ENCODE measurements at places on chromosomes 3 and 15.

DNA sequence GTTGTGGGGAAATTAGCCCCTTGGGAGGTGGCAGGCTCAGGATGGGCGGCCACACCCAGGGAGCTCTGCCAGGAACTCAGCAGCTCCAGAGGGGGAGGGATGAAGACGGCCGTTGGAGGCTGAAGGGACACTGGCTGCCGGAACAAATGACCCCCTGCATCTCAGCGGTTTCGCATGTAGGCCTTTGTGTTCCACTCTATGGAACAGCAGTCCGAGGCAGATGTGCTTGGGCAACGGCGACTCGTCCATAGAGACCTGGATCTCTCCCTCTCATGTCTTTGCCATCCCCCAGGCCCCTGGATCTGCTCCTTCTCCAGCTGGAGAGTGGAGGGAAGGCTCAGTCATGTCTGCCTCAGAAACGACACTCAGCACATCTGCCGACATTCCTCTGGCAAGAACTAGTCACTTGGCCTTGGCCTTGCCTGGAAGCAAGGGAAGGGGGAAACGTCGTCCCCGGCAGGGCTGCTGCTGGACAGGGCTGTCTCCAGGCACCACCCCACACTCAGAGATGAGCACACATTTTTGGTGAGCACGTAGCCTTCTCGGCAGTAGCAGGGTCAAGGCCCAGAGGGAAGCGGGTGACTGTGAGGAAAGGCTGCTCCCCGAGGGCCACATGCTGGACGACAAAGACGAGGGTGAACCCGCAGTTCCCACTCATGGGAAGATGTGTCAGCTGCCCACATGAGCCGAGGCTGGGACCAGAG is 83.8 kb downstream of the ASB7 start:
- no peak for DNase-seq

DNA sequence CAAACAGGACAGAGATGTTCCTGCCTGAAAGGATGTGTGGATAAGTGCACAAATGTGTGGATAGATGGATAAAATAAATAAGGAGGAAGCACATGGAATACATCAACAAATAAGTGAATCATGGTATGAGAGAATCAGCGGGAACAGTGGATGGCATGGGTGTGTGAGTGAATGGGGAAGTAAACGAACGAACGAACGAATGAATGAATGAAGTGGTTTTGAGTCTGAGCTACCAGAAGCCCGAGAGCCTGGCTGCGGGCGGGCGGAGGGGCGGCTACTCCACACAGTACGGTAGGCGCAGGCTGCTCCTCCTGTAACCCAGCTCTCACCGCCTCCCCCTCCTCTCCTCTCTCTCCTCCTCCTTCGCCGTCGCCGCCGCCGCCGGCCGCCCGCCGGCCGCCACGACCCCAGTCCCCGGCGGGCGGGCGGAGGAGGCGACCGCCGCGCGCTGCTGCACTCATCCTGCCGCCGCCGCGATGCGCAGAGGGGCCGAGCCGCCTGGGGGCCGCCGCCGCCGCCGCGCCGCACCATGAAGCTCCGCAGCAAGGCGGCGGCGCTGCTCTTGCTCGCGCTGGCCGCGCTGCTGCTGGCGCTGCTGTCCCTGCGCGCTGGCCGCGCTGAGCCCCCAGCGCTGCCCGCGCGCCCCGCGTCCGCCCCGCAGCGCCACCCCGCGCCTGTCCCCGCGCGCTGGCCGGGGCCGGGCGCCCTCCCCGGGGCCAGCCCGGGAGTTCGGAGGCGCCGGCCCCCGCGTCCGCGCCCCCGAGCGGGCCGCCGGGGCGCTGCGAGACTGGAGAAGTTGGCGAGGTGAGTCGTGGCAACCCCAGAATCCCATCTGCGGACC is at the start of gene GXYLT2:
Gene GXYLT2 (plus strand): TSS at position 342 of the 841 bp plus-strand sequence. CDS start 188 bp downstream, at position 530.
- peak; percentile 23 for DNase-seq

DNA sequence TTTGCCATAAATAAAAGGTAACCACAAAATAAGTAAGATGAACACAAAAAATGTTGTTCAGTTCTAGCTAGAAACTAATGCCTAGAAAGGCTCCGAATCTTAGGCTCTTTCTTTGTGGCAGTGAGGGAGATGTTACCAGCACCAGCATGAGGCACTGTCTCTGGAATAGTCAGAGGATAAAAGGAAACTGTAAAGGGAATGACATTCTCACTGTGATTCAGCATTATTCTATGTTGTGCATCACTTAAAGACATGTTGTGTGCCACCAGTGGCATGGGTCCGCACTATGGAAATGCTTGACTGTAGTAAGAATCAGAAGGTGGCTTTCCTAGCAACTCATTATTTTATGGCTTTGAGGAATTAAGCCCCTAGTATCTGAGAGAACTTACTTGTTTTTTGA is 70.8 kb downstream of the SEC22A start:
- DNase-seq = no peak

DNA sequence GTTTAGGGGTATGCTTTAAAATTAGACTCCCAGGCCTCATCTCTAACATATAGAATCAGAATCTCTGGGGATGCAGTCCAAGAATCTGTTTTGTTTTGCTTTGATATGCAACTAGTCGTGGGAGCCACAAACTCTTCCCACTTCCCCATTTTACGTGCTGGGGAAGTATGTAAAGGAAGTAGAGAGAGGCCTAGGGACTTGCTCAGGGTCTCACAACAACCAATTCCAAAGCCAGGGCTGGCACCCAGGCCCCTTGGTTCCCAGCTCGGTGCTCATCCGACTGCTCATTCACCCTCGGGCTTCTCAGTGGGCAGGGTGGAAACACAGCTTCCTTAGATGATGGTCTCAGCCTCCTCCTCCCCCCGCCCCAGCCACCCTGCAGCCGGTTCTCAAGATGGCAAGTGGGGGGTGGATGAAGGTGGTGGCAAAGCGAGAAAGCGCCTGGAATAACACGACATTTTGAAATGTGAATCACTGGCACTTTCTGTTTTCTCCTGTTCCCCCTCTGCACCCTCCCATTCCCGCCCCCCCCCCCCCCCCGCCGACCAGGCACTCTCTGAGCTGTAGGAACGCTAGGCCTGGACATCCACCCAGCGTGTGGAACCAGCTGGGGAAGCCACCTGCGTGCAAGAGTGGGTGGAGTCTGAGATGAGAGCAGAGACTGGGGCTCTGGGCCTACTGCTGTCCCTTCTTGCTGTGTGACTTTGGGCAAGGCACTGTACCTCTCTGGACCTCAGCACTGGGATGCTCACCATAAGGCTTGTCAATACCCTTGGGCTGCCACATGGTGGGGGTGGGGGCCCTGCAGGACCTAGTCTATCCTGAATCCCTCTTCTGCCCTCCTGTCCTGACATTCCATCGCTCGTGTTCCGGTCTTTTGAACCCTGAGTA is 214.5 kb downstream of the RPLP1 start:
- peak; percentile 83 for DNase-seq

GRCh38 chr3:178260887-178261565 is 275.2 kb upstream of the KCNMB2 start:
- no peak for DNase-seq

GRCh38 chr15:46567968-46568367 is 933.1 kb downstream of the SQOR start:
- no peak for DNase-seq

DNA sequence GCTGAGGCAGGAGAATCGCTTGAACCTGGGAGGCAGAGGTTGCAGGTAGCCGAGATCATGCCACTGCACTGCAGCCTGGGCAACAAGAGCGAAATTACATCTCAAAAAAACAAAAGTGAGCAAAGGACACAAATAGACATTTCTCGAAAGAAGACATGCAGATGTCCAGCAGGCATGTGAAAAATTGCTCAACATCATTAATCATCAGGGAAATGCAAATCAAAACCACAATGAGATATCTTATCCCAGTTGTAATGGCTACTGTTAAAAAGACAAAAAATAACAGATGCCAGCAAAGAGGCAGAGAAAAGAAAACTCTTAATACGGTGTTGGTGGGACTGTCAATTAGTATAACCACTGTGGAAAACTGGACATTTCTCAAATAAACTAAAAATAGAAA is 20.9 kb downstream of the ASB7 start:
- DNase-seq = no peak

GRCh38 chr3:47223755-47224154 is 58.8 kb downstream of the KIF9 start:
- no peak for DNase-seq

DNA sequence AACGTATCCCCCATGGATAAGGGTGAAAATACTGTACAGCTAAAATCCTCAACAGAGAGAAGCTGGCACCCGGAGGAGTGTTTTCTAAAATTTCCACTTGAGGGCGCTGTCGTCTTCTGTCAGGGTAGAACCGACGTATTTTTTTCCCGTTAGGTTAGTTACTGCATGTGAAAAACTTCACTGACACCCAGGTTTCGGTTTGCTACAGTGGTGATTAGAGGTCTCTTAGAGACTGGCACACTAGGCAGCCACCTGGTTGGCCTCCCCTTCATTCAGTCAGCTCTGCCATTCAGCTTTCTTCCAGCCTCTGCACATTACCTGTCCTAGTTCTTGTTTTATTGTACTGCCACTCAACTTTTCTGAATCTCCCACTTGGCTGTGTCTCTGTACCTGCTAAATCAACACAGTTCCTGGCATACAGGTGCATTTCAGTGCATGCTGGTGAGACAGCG is 18.4 kb downstream of the CCK start:
- peak; percentile 34 for DNase-seq

DNA sequence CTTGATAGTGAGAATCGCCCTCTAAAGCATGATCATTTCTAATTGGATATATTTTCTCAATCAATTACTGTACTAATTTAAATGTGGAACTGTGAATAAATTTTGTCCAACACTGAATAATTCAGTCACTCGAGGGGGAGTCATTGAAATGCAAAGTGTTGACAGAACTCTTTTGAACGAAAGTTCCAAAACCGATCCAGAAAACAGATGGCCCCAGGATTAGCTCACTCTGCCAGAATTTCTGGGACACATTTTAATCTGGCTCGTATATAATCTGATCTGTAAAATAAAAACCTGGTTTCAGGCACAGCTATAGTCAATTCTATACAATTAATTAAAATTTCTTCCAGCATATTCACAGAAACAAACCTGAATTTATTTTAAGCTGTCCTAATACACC is 580.4 kb downstream of the ROBO1 start:
- no peak for DNase-seq

DNA sequence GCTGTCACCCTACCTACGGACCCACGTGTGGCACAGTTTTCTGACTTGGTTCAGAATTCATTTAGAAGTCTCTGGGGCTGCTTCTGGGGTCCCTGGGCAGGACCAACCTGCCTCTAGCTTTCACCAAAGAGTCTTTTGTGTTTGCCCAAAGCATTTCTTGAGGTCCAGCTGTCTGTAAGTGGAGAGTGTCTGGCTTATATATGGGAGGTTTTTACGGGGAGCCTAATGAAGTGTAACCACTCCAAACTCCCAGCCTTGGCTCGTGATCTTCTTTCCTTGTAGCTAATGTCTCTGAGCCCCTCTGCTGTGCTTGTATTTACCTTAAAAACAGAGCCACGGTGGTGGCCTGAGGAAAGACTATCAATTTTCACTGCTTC is 109.0 kb upstream of the CTDSPL start:
- no peak for DNase-seq

DNA sequence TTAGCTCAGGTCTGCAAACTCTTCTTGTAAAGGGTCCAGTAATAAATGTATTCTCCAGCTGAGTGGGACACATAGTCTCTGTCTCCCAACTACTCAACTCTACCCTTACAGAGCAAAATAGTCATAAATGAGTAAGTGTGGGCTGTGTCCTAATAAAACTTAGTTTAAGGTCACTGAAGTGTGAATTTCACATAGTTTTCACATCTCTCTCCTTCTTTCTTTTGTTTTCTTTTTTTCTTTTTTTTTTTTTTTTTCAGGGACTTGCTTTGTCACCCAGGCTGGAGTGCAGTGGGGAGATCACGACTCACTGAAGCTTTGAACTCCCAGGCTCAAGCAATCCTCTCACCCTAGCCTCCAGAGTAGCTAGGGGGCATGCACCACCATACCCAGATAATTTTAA is 1.9 kb upstream of the ACTL6A start:
- no peak for DNase-seq

GRCh38 chr3:131928593-131928992 is 106.2 kb downstream of the CPNE4 start:
- no peak for DNase-seq

DNA sequence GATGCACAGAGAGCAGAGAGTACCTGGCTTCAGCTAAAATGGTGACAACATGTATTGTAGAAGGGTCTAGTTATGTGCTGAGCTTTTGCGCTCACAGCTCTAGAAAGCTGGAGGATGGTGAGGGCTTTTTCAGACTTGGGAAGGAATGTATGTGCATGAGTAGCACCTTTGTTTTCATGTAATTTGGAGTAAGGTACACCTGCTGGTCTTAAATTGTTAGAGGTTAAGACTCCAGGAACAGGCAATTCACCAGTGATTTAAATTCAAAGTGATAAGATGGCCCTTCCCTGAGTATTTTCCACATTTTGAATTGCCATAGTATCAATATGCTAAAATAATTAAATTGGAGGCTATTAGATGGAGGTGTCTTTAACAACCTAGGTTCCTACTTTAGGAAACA is 436.4 kb upstream of the GOLIM4 start:
- no peak for DNase-seq

- DNase-seq = no peak
These were observed 62.7 kb upstream of the TNFSF10 start for GRCh38 chr3:172585954-172586353.

DNA sequence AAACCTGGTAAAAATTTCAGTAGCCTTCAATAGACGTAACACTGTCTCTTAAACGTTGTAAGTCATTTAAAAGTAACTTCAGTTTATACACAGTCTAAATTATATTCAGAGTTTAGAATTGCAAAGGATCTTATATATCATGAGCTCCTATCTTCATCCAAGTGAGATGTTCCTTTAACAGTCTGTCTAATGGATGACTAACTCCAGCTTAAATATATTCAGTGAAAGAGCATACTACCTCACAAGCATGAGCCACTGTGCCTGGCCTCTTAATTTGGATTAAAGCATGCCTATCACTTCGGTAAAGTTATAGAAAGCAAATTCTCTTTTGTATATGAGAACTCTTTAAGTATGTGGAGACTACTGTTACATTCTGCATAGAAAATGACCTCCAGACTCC is 7.0 kb downstream of the FYTTD1 start:
- no peak for DNase-seq

- no peak for DNase-seq
These were observed 44.4 kb upstream of the SACM1L start for GRCh38 chr3:45644791-45645201.

GRCh38 chr15:90188914-90189748 is 12.0 kb upstream of the SEMA4B start:
- peak; percentile 42 for DNase-seq

- DNase-seq = no peak
These were observed 11.2 kb downstream of the SEC13 start for GRCh38 chr3:10309736-10310135.

DNA sequence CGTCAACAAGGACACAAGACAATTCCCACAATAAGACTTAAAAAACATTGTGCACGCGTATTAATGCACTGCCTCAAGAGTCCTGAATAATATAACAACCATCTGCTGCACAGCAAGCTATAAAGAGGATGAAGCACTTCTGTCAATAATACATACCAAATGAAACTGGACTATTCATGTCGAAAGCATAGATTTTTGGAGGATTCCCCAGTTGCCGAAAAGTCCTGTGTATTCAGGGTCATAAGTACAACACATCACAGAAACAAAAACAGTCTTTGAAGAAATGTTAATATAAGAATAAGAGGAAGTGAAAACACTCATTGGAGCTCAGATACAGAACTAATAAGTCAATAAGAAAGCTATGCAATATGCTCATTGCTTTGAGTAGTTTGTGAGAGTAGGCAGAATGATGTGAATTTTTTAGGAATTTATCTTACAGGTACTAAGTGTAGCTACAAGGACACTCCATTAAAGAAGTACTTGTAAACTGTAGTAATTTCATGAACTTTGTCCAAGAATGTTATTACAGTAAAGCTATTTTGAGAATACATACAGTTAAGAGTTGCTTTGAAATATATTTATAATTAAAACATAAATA is 31.6 kb downstream of the CBLB start:
- DNase-seq = no peak

All from GDM1 (cell line).